ENCODE measurements at places on chromosomes 4 and X.
A peak's percentile ranks its signal among the peaks of the same experiment; 100 is the strongest.

- DNase-seq = no peak
Observed at GRCh38 chrX:120625371-120625770, 4.5 kb downstream of the C1GALT1C1 start.

- DNase-seq = no peak
Observed at GRCh38 chrX:153387987-153388721, 13.0 kb downstream of the PNMA6E start.

DNA sequence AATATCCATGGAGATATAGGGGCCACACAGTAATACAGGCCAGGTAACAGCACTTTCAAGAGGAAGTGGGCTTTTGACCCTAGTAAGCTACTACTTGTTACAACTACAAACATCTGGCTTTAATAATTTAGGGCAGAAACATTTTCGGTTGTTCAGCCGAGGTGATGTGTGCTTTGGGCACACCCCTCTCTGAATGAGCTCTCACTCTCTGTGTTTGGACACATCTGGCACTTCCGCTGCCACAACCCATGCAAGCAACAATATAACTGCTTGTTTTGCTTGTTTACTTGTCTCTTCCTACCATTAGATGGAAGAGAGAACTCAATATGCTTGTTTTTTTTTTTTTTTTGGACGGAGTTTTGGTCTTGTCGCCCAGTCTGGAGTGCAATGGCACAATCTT is 277.2 kb downstream of the HS3ST1 start:
- no peak for DNase-seq

- peak; percentile 22 for DNase-seq
Observed at GRCh38 chrX:10173331-10173900, 16.6 kb downstream of the CLCN4 start.

DNA sequence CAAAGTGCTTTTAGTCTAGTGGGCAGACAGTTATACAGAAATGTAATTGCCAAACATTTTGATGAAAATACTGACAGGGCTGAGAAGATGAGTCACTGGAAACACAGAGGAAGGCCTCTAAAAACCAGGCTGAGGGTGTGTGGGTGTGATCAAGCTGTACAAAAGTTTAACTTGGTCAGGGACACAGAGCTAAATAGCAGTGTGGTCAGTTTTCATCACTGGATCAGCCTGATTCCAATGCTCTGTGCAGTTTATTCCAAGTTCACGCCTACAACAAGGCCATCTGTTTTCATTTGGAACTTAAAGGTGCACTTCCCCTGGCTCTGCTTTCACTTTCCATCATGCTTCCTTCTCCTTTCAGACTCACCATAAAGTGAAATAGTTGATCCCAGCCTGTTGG is 10.6 kb downstream of the CENPVL3 start:
- no peak for DNase-seq

GRCh38 chr4:11264841-11265240 is 163.9 kb downstream of the HS3ST1 start:
- DNase-seq = no peak

GRCh38 chr4:105215609-105216313 is 69.1 kb downstream of the TET2 start:
- DNase-seq = no peak

- peak; percentile 38 for DNase-seq
Observed at GRCh38 chr4:97761445-97762114, 381.7 kb downstream of the STPG2 start.

GRCh38 chr4:38034986-38035882 is 75.0 kb downstream of the PTTG2 start:
- peak; percentile 65 for DNase-seq

GRCh38 chr4:25976780-25977179 is 62.8 kb downstream of the SMIM20 start:
- no peak for DNase-seq

DNA sequence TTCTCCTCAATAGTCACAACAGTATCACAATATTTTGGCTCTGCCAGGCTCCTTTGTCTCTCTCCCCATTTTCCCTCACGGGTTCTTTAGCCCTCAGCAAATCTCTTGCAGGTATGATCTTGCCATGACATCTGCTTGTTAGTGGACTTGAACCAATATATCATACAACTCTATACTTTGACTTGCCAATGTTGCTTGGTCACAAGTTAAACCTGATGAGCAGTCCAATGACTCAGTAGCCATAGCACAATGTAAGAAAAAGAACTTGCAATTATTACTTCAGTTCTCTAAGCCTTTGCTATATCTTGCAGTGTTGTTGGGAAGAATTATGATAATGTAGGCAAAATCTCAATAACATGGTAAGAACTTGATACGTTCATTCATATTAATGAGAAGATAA is 174.6 kb upstream of the NRK start:
- no peak for DNase-seq

- DNase-seq = no peak
Observed at GRCh38 chr4:183343730-183344129, 21.5 kb upstream of the CLDN24 start.

GRCh38 chr4:128371001-128371777 is 83.6 kb upstream of the PGRMC2 start:
- DNase-seq = no peak

DNA sequence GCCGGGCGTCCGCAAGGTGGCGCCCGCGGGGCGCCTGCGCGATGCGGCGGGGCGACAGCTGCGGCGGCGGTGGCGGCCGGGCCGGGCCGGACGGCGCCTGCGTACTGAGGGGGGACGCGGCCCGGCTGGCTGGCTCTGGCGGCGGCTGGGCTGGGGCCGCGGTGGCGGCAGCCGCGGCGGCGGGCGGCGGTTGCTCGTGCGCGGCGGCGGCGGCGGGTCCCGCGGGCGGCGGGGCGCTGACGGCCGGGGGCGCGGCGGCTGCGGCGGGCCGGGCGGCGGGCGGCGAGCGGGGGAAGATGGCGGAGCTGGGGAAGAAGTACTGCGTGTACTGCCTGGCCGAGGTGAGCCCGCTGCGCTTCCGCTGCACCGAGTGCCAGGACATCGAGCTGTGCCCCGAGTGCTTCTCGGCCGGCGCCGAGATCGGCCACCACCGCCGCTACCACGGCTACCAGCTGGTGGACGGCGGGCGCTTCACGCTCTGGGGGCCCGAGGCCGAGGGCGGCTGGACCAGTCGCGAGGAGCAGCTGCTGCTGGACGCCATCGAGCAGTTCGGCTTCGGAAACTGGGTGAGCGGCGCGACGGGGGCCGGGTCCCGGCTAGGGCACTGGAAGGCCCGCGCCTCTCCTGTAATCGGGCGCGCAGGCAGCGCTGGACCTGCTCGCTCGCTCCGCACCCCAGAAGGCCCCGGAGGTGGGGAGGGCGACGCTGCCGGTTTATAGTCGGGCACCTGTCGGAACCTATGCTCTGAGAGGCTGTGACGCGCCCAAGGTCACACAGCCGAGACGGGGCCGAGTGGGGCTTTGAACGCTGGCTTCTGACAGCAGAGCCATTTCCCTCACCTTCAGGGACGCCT is at the start of gene TADA2B:
Gene TADA2B, plus strand, starts transcription at position 89 of the 853 bp plus-strand sequence. Its CDS starts 208 bp downstream, at position 297.
- DNase-seq = no peak

DNA sequence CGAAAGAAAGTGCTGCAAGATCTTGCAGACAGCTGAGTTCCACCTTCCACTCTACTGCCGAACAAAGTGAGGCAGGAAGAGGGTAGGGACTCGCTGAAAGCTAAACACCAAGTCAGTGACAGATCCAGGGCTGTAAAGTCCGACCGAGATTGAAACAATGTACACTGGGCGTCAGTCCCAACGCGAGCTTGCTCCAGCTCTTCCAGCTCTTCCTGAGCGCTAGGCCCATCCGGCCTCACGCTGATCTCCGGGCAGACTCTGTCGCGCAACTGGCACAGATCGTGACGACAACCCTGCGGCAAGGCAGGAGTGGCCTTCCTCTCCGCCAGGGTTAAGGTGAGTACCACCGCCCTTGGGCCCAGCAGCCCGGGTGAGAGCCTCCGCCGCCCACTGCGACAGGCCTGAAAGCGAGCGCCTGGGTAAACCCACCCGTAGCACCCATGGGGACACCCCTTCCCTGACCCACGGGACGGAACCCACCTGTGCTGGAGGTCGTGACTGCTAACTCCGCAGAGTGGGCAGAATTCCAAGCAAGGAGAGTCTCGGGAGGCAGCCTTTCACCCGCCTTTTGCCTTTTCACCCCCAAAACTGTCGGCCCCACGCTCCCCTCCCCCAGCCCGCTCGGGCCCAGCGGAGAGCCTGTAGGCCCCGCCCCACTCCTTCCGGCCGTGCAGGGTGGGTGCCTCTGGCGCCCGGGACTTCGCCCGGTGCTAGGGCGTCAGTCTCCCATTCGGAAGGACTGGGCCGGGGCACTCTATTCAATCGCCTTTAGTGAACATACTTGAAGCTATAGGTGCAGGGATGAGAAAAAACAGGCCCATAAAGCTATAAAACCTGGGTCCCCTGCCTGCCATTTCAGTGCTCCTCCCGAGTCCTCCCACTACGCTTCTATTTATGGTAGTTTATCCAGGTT is at the start of gene TMLHE:
Gene TMLHE, minus strand, starts transcription at position 641 of the 913 bp plus-strand sequence. CDS start 67,676 bp downstream, outside the sequence.
- peak; percentile 70 for DNase-seq

- no peak for DNase-seq
Observed at GRCh38 chr4:25590171-25590570, 65.5 kb upstream of the SLC34A2 start.

GRCh38 chr4:58600290-58600689 is 1490.1 kb upstream of the IGFBP7 start:
- DNase-seq = no peak

DNA sequence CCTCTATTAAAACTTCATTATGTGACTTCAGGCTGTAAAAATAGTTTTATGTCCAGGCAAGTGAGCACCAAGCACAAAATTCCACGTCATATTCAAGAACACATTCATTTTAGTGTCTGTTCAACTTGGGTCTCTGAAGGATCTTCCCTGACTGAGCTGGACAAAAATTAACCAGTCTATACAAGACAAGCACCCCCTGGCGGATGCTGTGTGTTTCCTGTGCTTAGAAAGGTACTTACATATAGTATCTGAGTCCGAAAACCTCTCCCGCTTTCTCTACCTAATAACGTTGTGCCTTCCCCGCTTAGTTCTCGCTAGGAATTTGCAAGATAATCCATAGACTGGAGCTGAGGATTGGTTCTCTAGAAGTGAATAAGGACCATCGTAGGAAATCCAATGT is 2214.5 kb upstream of the TENM3 start:
- peak; percentile 73 for DNase-seq

DNA sequence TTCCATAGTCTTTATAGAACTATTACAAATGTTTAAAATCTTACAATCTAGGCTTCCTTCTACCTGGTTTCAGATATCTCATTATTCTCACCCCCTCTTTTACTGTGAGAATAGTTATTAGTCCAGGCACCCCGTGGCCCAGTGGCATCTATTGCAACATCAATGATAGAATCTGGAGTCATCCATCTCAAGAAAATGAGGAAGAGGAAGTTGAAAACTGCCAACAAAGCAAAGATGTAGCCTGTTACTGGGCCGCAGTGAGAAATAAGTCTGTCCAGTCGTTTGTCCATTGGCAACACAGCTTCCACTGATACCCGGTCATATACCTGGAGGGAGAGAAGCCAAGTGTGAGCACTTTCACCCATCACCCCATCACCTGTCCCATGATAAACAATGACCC is 6.0 kb upstream of the ASB11 start:
- no peak for DNase-seq

DNA sequence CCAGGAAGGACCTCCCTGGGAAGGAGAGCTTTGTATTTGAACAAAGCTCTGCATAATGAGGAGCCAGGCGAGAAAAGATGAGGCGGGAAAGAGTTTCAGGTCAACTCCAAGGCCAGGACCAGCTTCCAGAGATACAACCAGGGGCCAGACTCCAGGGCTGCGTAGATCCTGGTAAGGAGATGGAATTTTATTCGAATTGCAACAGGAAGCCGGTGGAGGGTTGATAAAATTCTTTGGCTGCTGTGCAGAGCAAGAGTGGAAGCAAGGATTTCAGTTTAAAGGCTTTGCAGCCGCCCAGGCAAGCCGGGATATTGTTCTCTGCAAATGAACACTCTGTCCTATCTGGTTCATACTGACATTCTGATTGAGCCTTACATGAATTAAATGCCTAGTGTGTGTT is 40.2 kb upstream of the CBR4 start:
- no peak for DNase-seq

- DNase-seq = peak; percentile 59
Observed at GRCh38 chrX:32530802-32531403, 680.4 kb downstream of the DMD start.

- DNase-seq = no peak
Observed at GRCh38 chr4:131309628-131310027, 1839.5 kb upstream of the PCDH10 start.

DNA sequence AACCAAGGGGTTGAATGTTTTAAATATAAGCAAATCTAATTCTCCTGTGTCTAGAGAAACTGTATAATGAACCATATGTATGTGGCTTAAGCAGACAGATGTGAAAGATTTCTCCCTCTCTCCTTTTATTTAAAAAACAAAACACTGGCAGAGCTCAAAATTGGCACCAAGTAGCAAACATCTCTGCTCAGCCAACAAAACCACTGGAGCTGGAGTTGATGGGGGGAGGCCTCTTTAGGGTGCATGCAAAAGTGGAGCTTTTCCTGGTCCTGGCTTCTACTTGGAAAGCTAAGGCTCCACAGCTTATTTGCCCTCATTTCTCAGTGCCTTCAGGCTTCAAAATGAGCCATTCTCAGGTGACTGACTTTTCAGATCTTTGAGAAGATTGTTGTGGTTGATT is 95.6 kb downstream of the REPS2 start:
- DNase-seq = no peak

GRCh38 chr4:169147191-169147590 is 123.6 kb downstream of the SH3RF1 start:
- DNase-seq = no peak

- DNase-seq = no peak
Observed at GRCh38 chr4:129822701-129823100, 726.7 kb downstream of the C4orf33 start.

- DNase-seq = no peak
Observed at GRCh38 chr4:1151541-1151940, 20.8 kb downstream of the SPON2 start.

DNA sequence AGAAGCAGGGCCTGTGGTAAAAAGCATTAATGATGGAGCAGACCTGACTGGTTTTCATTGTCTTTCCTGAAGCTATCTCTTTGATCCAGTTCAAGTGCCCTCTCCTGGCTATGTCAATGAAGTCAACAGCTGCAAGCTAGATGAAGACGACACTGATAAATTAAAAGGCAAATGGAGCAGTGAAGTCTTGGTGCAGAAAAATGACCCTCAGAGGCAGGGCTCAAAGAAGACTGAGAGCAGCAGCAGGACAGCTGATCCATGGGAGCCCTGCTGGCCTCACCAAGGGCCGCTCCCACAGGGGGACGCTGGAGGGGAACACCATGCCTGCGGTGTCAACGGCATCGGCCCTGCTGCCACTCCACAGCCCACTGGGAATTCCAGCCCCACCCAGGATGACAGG is 96.2 kb downstream of the RELL1 start:
- no peak for DNase-seq

- no peak for DNase-seq
Observed at GRCh38 chr4:123978637-123979036, 582.0 kb downstream of the SPRY1 start.

DNA sequence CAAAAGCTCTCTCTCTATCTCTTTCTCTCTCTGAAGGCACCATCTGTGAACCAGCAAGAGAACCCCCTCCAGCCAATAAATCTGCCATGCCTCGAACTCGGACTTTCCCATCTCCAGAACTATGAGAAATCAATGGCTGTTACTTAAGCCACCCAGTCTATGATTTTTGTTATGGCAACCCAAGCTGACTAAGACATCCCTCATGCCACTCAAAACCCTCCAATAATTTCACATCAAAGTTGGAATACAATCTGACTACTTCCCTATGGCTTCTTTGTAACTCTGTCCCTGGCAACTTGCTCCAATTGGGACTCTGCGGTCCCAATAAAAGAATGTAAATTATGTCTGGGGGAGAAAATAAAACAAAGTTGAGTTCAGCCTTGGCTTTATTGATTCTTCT is 265.7 kb downstream of the SHOX start:
- DNase-seq = no peak

GRCh38 chr4:100461807-100462605 is 55.8 kb downstream of the EMCN start:
- no peak for DNase-seq

- no peak for DNase-seq
Observed at GRCh38 chr4:38085751-38086150, 125.6 kb downstream of the PTTG2 start.

Data from HAP-1 (cell line).